ENCODE measurements at places on chromosomes 3 and 15. TPM values are rescaled to one million over a fixed set of nuclear protein-coding genes. Genes with fewer than 3 reads are reported as not detected.

GRCh38 chr3:12286927-12287726 is 1.7 kb upstream of the PPARG start:
- DNase-seq: no peak

DNA sequence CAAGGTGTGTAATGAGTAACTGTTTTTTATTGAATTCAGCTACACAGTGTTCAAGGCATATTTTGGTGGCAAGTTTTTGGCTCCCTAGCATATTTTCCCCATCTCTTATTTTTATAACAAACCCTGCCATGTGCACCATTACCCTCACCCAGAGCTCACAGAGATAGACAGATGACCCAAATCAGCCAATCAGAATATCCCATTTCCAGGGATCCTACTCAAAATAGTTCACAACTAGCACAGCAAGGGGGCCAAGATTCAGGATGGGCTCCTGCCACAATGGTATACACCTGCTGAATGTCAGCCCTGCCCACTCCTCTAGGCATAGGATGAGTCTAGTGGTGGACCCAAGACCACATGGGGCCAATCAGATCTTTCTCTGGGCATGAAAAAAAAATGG is 78.8 kb upstream of the SETMAR start:
- no peak for DNase-seq

The CATSPER2 gene
- total RNA-seq: 2.6 TPM

DNA sequence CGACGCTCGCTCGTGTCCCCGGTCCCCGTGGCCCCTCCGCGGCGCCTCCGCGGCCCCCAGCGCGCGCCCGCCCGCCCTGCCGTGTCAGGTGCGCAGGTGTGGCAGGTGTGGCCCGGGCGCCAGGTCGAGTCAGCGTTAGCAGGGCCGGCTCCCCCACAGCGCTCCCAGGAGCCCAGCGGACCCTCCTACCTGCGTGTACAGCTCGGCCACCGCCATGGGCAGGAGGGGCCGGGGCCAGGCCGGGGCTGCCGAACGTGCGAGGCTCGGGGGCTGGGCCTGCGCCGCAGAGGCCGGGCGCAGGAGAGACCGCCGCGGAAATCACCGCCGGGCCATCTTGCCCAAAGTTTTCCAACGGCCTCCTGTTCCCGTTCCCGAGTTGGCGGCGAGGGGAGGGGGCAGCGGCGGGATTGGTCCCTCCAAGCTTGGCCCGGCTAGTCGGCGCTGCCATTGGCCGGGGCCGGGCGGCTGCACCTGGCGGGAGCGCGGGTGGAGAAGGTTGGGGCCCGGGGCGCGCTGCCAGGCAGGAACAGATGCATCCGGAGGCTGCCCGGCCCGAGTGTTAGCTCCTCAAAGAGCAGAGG is at the start of gene MYO5C:
MYO5C (minus strand) TSS at position 384 of the 581 bp plus-strand sequence; CDS start at position 216, 168 bp downstream.
- peak; percentile 78 for DNase-seq

The PAK6 gene
- 5.0 TPM for total RNA-seq

- peak; percentile 91 for DNase-seq
Measured at GRCh38 chr3:128051837-128052594, at the start of gene SEC61A1. SEC61A1 (plus strand) TSS chr3:128052437; CDS start chr3:128052553, 116 bp downstream.

GRCh38 chr15:92153620-92154019 is 240.1 kb upstream of the ST8SIA2 start:
- DNase-seq: no peak

DNA sequence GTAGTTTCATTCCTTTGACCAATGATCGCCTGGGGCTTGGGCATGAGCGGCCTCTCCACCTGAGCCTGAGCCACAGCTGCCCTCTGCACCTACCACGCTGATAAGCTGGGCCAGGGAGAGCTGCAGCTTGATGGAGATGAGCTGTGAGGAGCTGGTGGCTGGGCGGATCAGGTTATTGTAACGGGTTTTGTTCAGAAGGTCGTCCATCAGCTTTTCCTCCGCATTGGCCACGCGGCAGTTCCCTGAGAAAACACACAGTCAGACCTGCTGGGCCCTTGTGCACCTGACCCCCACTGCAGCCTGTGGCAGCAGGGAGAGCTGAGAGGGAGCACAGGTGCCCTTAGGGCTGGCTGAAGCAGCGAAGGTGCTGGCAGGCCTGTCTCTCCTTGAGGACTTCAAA is 5.7 kb downstream of the CHRNB4 start:
- DNase-seq: no peak

DNA sequence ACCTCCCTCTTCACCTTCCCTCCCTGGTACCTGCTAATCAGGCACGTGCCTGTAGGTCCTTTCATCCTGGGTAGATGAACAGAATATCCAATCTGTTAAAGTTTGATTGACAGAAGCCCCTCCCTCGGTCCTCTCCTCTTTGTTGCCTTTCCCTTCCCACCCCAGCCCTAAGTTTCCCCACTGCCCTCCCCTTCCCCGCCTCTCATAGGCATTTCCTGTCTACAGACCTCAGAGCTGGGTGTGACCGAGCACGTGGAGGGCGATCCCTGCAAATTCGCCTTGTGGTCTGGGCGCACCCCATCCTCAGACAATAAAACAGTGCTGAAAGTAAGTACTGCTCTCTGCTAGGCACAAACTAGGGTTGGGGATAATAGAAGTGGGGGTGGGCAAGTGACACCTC is 239.2 kb upstream of the UMPS start:
- DNase-seq: no peak

Measured in spinal cord (tissue), 10 donors.